ENCODE measurements at places on chromosomes 3 and 15. TPM values are rescaled to one million over a fixed set of nuclear protein-coding genes. Genes with fewer than 3 reads are reported as not detected.

Gene LRRFIP2
- 108 TPM for total RNA-seq

Gene HIGD2B
- not detected for total RNA-seq

GRCh38 chr3:45567730-45568172 lies 26.8 kb upstream of the LIMD1 start:
- no peak for DNase-seq

GRCh38 chr15:37130356-37130755 lies 30.0 kb upstream of the MEIS2 start:
- DNase-seq: no peak

DNA sequence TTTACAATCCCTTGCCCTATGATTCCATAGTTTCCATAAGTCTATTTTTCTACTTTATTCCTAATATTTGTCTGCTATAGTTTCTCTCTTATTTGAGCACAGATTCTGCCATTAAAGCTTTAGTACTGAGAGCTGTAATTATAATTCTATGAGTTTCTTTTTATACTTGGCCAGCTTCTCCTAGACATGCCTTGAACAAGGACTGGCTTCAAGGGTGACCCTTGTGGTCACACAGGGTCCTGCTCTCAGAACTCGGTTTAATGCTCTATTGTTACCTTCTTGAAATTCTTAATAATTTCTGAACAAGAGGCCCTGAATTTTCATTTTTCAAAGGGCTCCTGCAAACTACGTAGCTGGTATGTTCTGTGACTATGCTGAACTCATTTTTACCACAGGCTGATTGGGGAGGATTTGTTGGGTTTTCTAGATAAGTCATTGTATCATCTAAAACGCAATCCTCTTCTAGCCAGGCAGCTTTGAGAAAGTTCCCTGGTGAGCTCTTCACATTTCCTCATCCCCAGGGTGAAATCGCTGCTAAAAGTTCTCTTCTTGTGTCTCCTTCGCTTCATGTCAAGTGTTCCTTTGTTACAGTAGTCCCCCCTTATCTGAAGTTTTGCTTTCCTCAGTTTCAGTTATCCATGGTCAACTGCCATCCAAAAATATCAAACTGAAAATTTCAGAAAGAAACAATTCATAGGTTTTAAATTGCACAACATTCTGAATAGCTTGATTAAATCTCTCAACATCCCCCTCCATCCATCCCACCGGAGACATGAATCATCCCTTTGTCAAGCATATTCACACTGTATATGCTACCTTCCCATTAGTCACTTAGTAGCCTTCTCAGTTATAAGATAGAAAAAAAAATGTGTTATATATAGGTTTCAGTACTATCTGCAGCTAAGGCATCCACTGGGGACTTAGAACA lies 12.6 kb upstream of the PLCL2 start:
- DNase-seq: no peak

Gene LDHAL6B
- total RNA-seq: not detected
